Activated CD4-positive, alpha-beta T cell treated with anti-CD3 and anti-CD28 coated beads, Interleukin-2, amount 50 U/mL, for 1 hour (primary cell): ENCODE measurements at places on chromosomes 4 and X.
A peak's percentile ranks its signal among the peaks of the same experiment; 100 is the strongest.

DNA sequence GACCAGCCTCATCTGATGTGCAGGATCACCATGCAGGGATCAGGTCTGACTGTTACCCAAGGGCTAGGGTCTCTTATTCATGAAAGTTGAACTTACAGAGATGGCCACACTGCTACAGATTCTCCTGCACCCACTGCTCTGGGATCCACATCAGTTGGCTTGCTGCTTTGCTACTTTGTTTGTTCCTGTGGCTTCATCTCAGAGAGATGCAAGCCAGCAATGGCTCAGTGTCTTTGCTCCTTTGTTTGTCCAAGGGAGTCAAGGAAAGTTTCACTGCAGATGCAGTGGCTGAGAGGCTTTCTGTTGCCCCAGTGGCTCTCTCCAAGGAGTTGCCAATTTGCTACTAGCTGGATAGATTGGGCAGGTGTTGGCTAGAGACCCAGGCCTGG lies 70.3 kb upstream of the UGT2B7 start:
- no peak for DNase-seq

GRCh38 chr4:37663552-37663951 lies 22.6 kb downstream of the RELL1 start:
- no peak for DNase-seq

- DNase-seq, result no peak
These were observed 20.5 kb upstream of the C4orf17 start for GRCh38 chr4:99490286-99490685.

DNA sequence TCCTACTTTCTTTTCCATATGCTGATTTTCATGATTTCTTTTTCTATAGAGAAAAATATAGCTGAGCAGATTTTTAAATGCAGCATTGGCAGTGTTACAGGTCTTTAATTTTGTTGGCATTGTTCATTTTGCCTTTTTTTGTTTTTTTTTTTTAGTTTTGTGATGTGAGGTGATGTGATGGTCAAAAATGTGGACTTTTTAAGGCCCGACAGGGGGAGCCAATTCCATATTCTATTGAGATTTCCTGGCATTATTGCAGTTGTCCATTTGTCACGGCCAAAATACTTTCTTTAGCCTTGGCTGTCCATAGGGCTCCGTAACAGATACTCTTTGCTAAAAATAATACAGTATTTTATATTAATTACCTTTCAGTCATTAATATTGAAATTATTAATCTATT lies 47.8 kb downstream of the SLIT2 start:
- DNase-seq, result no peak

DNA sequence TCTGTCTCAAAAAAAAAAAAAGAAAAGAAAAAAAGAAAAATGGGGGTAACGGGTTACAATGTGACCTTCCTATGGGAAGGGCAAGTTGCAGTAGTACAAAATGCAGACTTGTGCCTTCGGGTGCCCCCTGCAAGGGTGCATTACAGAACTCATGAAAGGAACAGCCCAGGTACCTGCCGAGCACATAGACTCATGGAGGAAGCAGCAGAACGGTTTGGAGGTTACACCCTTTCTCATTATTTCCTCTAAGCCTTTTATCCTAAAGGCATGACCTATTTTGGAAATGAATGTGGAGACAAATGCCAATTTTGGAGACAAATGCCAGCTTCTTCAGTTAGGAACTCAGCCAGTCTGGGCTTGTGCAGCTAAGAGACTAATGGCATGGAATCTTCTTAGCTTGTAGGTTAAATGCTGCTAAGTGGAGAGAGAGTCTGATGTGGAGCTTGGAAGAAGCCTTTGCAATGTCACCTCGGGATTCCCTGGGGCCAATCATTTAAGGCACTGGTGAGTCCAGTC lies 44.1 kb upstream of the PRKX start:
- no peak for DNase-seq

DNA sequence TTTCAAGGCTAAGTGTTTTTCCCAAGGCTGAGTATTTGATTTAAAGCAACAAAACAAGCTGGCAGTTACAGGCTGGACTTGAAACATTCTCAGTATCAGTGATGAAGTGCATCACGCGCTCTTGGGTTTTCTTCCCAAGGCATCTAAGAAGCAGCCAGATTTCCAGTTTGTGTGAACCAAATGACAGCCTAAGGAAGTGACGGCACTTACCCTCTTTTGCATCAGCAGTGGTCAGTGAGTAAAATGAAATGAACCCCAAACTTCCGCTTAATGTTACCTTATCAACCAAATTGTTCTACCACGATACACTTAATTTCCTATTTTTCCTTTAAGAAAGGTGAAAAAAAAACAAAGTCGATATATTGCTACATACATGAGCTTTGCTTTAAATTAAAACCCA lies 15.8 kb upstream of the GYPE start:
- DNase-seq, result no peak

DNA sequence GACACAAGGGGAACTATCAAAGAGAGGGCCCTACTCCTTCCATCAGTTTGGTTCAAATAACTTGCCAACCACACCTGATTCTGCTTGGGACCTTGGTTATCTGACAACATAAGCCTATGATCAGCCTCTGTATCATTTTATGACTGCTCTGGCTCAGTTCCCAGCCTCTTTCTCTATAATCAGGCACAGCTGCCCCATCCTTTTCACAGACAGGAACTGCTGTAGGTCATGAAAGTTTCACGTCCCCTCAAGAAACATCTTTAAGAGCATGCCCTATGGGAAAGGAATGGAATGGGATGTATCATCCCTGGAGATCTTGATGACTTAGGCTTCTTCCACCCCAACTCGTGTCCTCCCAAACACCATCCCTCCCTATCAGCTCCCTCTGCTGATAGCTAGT lies 243.4 kb downstream of the AR start:
- no peak for DNase-seq

GRCh38 chr4:118280501-118281218 lies 72.1 kb downstream of the PRSS12 start:
- peak; percentile 30 for DNase-seq

DNA sequence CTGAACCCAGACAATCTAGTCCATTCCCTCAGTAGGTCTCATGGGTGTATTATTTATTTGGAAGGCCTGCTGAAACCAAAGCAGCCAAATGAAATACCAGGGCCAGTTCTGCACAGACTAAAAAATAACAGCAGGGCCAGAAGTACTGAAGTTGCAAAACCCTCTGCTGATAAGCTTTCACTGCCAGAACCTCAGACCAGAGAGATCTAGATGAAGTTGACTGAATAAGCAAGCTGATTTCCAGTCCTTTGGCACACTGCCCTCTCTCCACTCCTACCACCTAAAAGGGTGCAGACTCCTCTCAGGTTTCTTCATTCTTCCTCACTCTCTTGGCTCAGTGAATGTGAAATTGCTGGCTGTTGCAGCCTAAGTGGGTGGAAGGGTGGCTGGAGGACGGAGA lies 276.7 kb upstream of the KLF3 start:
- DNase-seq, result no peak

DNA sequence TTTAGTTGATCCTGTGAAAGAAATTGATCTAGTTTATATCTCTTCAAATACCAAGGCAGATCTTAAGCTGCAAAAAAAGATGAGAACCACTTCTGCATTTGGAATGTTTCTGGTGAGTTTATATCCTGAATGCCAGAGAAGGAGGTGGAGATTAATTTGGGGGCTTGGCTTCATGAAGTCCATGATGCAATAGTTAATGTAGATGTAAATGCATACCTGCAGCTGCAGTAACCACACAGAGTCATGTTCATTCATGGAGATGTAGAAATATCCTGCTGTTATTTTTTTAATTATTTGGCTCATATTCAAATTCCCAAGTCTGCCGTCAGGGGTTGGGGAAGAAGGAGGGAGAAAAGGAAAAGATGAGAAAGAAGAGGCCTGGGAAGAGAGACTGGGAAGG lies at the start of gene SULT1E1:
TSS of gene SULT1E1 (minus strand) at position 94 of the 400 bp plus-strand sequence. CDS start 2,501 bp downstream, outside the sequence.
- no peak for DNase-seq

GRCh38 chr4:125734504-125734903 lies 419.7 kb downstream of the FAT4 start:
- DNase-seq, result no peak

GRCh38 chr4:6991771-6992557 lies 51.2 kb upstream of the TADA2B start:
- no peak for DNase-seq

- DNase-seq, result no peak
These were observed 61.5 kb upstream of the UCP1 start for GRCh38 chr4:140630246-140630645.

- DNase-seq, result no peak
These were observed 56.2 kb upstream of the PJA1 start for GRCh38 chrX:69221239-69222102.

DNA sequence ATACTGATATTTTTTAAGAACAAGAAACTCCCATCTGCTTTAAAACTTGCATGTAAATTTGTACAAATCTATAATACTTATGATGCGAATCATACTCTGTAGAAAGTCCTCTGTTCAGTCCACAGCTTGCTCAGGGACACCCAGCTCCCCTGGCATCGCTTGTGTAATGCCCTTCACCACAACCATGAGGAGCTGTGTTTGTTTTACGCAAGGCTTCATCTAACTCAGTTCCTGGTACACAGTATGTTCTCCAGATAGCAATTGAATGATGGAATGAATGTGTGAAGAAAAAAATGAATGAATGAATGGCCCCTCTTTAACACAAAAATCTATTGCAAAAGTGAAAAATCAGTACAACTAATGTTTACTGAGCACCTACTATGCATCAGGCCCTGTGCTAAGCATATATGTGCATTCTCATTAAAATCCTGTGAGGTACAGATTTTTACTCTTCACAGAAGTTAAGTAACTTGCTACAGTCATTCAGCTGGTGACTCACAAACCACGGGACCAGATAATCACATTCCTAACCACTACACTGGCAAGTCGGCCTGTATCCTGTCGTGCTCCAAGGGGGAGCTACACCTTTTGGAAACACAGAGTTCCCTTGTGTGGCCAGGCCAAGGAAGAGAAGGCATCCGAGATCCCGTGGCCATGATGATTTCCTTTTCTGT lies 58.7 kb upstream of the KDR start:
- no peak for DNase-seq

DNA sequence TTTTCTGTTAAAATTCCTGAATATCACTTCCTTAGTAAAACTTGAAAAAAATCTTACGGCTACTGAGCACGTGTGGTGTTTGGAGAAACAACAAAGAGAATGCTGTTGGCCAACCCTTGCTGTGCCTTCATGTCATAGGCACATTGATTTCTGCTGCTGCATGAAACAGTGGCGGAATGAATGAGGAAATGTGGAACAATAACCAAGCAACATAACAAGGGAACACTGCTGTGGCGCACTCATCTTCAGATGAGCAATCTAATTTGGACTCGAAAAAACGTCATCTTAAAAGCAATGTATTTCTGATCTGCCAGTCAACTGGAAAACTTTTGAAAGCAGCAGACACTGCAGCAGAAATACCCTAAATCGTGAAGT lies 51.4 kb downstream of the PROM1 start:
- DNase-seq, result no peak

GRCh38 chr4:184988611-184989010 lies 29.7 kb upstream of the HELT start:
- DNase-seq, result no peak

DNA sequence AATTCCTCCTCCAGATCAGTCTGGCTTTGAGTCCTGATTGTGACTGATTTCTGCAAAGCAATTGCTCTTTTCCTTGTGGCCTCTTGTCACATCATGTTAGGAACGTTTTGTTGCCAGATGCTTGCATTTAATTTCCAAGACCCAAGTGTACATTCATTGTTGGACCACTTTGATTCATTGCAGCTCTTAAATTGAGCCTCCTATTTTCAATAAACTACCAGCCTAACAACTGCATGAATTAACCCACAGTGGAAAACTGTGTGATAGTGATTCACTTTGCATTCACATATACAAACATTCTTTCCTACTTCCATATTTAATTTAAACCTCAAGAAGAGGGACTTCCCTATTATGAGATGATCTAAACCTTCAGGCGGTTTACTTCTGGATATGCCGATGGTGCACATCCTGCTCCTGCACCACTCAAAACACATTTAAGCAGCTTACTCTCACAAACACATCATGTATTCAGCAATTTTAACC lies 118.4 kb downstream of the AFF1 start:
- DNase-seq, result no peak

- DNase-seq, result no peak
These were observed 213.0 kb downstream of the NKX6-1 start for GRCh38 chr4:84286048-84286447.

DNA sequence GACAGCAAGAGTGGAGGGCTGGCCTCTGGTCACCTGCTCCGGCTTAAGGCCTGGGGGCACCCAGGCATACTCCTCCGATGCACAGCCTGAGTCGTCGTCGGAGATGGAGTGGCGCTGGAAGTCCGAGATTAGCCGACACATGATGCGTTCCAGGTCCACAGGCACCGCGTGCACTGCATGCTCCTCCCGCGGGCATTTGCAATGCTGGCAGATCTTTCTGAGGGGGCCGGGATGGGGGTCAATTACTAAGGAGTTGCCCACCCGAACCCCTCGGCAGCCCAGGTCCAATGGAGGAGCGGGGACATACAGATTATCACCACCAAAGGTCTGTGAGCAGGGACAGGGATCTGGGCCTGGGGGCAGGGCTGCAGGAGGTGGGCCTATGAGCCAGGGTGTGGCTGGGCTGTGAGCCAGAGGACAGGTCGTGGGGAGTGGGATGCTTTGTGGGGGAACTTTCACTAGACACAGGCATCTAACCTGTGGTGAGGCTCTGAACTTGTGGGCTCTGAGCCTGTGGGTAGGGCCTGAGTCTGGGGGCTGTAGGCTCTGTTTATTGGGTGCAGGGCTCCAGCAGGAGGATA lies 2.4 kb downstream of the PRICKLE3 start:
- no peak for DNase-seq

GRCh38 chr4:8664031-8664805 lies 71.7 kb downstream of the CPZ start:
- no peak for DNase-seq

GRCh38 chrX:16100673-16101072 lies 22.7 kb upstream of the GRPR start:
- no peak for DNase-seq

GRCh38 chr4:84362896-84363655 lies 136.0 kb downstream of the NKX6-1 start:
- DNase-seq, result no peak
